ENCODE measurements at places on chromosomes 7 and 10. TPM values are rescaled to one million over a fixed set of nuclear protein-coding genes. Genes with fewer than 3 reads are reported as not detected.

DNA sequence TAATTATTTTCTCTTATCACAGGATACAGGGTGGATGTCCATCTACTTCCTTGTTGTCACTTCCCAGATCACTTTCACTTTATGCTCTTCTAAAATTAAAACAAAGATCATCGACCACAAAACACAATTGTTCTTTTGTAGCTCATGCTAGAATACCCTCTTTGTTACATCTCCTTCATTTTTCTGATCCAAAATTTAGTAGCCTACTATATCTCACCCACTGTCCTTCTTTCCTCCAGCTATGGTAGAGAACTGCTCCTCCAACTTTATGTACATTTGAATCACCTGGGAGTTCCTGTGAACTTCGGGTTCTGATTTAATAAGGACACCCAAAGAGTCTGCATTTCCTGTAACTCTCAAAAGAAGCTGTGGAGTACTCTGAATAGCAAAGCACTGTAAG is 1.2 kb upstream of the AHR start:
- no peak overlapping the region for H3K4me3 ChIP-seq
- DNase-seq, result no peak
- H3K27me3 ChIP-seq, result no peaks in the 10 kb centered on the region
- H3K36me3 ChIP-seq, result no peaks in the 10 kb centered on the region
- peaks cover 3% of the 10 kb centered on the region for H3K4me1 ChIP-seq

- no peak overlapping the region for H3K27ac ChIP-seq
- H3K4me3 ChIP-seq, result no peak overlapping the region
- DNase-seq, result no peak
- H3K27me3 ChIP-seq, result no peaks in the 10 kb centered on the region
- peaks cover 5% of the 10 kb centered on the region for H3K36me3 ChIP-seq
- H3K4me1 ChIP-seq, result peaks cover 19% of the 10 kb centered on the region
These were observed 69.7 kb upstream of the LRRC18 start for GRCh38 chr10:49009199-49009979.

DNA sequence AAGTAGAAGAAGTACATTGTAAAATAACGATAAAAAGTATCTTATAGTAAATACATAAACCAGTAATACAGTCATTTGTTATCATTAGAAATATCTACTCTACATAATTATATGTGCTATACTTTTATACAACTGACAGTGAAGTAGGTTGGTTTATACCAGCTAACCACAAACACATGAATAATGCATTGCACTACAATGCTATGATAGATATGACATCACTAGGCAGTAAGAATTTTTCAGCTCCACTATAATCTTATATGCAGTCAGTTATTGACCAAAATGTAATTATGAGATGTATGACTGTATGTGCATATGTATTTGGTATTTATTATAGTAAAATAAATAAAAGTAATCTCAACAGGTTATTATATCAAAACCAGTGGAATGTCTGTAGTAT is 23.4 kb upstream of the SGCE start:
- no peak overlapping the region for H3K4me3 ChIP-seq
- H3K4me1 ChIP-seq, result no peaks in the 10 kb centered on the region
- no peak for DNase-seq
- no peaks in the 10 kb centered on the region for H3K27me3 ChIP-seq

ASZ1 gene
- not detected for total RNA-seq
